ENCODE measurements at places on chromosomes 5 and 9.

DNA sequence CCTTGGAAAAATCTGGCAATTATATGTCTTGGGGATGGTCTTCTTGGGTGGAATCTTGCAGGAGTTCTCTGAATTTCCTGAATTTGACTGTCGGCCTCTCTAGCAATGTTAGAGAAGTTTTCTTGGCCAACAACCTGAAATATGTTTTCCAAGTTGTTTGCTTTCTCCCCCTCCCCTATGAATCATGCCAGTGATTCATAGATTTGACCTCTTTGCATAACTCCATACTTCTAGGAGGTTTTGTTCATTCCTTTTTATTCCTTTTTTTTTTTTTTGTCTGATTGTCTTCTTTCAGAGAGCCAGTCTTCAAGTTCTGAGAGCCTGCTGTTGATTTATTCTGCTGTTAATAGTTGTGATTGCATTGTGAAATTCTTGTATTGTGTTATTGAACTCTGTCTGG, 56.7 kb upstream of the SLC44A1 start:
- DNase-seq = no peak

GRCh38 chr5:68436686-68437520, 221.3 kb downstream of the PIK3R1 start:
- no peak for DNase-seq

GRCh38 chr9:114538241-114538640, 33.0 kb upstream of the WHRN start:
- no peak for DNase-seq

DNA sequence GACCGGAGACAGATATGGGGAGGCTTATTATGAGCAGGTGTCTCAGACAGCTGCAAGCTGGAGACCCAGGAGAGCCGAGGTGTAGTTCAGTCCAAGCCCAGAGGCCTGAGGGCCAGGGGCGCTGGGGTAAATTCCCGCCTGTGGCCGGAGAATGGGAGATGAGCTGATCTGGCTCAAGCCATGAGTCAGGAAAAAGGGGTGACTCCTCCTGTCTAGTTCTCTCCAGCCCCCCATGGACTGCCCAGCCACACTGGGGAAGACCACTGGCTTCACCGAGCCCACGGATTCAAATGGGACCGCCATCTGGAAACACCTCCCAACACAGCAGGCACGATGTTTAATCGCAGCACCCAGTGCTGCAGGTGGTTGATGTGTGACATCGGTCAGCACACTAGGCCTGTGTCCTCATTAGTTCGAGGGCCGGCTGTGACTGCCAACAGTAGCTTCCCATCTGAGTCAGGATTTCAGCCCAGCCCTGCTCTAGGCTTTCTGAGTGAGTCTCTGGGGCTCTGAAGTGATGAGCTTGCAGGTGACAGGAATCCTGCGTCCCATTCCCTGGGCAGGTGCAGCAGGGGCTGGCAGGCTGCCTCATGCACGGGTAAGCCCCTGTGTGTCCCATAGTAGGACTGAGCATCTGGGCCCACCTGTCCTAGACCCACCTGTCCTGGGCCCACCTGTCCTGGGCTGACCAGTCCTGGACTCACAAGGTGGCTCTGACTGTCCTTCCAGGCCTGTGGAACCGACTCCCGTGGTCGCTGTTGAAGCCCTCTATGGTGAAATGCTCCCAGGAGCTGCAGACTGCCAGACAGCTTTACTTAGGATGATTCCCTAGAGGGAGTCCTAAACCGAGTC, 49.7 kb downstream of the AHRR start:
- no peak for DNase-seq

GRCh38 chr9:89637787-89638186, 33.0 kb downstream of the GADD45G start:
- no peak for DNase-seq

GRCh38 chr5:87408204-87408603, 4.5 kb downstream of the CCNH start:
- no peak for DNase-seq

All from cortex of kidney (tissue), 1 donor.